Caco-2 (cell line): ENCODE measurements at places on chromosomes 12 and 14. TPM values are rescaled to one million over a fixed set of nuclear protein-coding genes. Genes with fewer than 3 reads are reported as not detected.

MIA2 gene
- 60.4 and 71.5 TPM in 2 replicates for total RNA-seq

MVK gene
- 28.4 and 28.9 TPM in 2 replicates for total RNA-seq

RIPK3 gene
- total RNA-seq = 1.5 TPM in 2 replicates

GRCh38 chr12:90575995-90576394 is 379.0 kb downstream of the CCER1 start:
- no peaks in the 10 kb centered on the region for H3K4me1 ChIP-seq
- H3K36me3 ChIP-seq = no peaks in the 10 kb centered on the region
- no peak for DNase-seq
- no peak overlapping the region for H3K4me3 ChIP-seq
- H3K27me3 ChIP-seq = no peaks in the 10 kb centered on the region

- no peak overlapping the region for H3K27ac ChIP-seq
- H3K4me1 ChIP-seq = no peaks in the 10 kb centered on the region
Observed at GRCh38 chr12:40098406-40099145, 7.3 kb downstream of the SLC2A13 start.

- H3K27me3 ChIP-seq = no peaks in the 10 kb centered on the region
- no peak for DNase-seq
- H3K36me3 ChIP-seq = no peaks in the 10 kb centered on the region
- H3K27ac ChIP-seq = no peak overlapping the region
- H3K4me3 ChIP-seq = no peak overlapping the region
Observed at GRCh38 chr12:122009741-122010140, 11.9 kb upstream of the BCL7A start.

- no peaks in the 10 kb centered on the region for H3K27me3 ChIP-seq
- H3K4me1 ChIP-seq = no peaks in the 10 kb centered on the region
- H3K27ac ChIP-seq = no peak overlapping the region
- no peak overlapping the region for H3K4me3 ChIP-seq
- DNase-seq = no peak
- H3K36me3 ChIP-seq = no peaks in the 10 kb centered on the region
Observed at GRCh38 chr14:103890821-103891666, 37.2 kb upstream of the TDRD9 start.
